Femur (tissue), 1 donor: ENCODE measurements at places on chromosomes 1 and 21.

DNA sequence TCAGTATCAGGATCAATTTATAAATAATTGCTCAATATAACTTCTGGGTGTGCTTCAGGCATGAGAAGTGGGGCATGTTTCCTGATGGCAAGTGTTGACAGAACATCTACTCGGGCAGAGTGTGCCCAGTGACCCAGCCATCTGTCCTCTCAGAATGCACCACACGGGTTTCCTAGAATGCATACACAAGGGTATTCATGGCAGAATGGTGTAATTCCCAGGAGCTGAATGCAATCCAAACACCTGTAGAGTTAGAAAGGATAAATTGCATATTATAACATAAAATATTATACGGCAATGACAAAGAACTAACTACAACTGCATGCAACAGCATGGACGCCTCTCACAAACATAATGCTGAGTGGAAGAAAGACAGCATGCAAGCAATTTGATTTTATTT, 391.9 kb downstream of the SIPA1L2 start:
- DNase-seq = no peak

- DNase-seq = no peak
Observed at GRCh38 chr1:80509965-80510522, 1290.7 kb upstream of the ADGRL2 start.

GRCh38 chr1:179016706-179017382, 8.8 kb upstream of the FAM20B start:
- peak; percentile 95 for DNase-seq

DNA sequence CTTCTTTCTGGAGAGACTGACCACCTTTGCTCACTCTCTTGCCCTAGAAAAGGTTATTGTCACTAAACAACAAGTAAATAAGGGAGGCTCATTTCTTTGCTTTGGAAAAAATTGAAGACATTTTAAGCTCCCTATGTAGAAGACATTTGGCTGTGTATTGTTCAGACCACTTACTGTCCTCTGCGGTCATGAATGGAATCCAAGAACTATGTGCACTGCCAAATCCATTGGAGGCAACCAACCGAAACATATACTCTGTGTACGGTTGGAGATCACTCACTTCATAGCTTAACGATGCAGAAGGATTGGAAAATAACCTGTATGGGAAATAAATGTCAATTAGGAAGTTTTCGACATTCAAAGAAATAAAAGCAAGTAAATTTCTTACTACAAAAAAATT, 332.8 kb downstream of the KCTD3 start:
- no peak for DNase-seq

GRCh38 chr1:77313491-77313890, 31.7 kb downstream of the AK5 start:
- no peak for DNase-seq

- no peak for DNase-seq
Observed at GRCh38 chr1:78075621-78076020, 29.9 kb downstream of the GIPC2 start.

GRCh38 chr1:27416387-27417111, 24.1 kb downstream of the GPR3 start:
- peak; percentile 44 for DNase-seq

DNA sequence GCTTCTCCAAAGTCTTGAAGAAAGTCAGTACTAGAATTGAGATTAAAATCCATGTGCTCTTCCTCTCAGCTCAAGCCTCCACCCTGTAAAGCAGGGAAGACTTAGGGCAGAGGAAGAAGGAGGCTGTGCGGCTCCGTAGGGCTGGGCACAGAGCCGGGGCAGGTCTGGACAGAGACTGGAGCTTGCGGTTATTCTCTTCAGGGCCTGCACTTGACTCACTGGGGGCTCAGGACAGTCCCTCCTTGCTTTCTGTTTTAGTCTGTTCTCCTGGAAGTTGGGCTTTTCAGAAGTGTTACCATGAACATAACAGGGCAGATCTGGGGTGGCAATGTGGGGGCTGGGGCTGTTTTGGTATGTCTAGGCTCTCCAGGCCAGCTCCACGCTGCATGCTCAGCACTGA, 21.6 kb upstream of the TRABD2B start:
- no peak for DNase-seq

DNA sequence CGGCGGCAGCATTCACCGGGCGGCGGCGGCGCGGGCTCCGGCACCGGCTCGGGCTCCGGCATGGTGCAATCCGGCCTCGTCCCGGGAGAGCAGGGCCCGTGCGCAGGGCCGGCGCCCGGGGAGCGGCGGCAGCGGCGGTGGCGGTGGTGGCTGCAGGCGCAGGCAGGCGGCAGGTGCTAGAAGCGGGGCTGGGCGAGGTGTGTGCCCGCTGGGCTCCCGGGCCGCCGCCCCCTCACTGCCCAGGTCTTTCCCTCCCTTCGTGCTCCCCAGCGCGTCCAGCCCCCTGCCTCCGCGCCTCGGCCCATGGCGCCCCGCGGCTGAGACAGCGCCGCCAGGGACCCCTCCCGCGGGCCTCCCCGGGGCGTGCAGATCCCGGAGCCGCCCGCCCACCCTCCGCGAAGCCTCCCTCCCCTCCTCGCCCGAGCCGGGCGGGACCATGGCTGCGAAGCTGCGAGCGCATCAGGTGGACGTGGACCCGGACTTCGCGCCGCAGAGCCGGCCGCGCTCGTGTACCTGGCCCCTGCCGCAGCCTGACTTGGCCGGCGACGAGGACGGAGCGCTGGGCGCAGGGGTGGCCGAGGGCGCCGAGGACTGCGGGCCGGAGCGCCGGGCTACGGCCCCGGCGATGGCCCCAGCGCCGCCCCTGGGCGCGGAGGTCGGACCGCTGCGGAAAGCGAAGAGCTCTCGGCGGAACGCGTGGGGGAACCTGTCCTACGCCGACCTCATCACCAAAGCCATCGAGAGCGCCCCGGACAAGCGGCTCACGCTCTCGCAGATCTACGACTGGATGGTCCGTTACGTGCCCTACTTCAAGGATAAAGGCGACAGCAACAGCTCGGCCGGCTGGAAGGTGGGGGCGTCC, 492 bp downstream of the FOXO6 start:
- peak; percentile 52 for DNase-seq

GRCh38 chr21:37537391-37537996, 170.9 kb downstream of the DYRK1A start:
- DNase-seq = no peak

DNA sequence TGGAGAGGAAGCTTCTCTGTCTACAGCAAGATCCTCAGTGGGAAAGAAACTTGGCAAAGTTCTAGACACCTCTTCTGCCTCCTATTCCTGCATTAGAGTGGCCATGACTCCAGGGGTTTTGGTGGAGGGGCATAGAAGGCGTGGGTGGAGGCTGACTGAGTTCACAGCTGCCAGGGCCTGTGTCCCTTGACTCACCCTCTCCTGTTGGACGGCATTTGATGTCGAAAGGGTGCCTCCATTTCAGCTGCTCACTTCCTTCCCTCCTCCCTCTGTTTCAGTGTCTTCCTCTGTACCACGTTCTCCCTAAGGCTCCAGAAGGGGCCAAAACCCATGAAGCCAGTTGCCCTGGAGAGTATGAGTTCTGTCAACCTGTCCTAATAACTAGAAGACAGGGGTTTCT, 632 bp downstream of the TMEM79 start:
- no peak for DNase-seq

DNA sequence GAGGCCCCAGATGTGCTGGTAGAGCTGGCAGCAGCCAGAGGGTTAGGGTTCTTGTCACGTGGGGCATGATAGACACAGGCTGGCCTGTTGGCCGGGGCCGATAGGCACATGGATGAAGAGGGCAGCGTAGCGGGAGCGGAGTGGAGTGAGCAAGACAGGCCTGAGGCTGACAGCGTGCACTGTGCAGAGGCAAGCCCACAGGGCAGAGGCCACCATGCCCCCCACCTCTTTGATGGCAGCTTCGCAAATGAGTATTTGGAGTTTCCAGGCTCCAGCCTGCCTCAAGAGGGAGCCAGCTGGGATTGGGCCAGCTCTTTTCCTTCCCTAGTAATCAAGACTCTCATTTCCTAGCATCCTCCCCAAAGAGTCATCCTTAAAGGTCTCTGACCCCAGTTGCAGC, 43.5 kb downstream of the TMCC2 start:
- no peak for DNase-seq

- DNase-seq = no peak
Observed at GRCh38 chr1:208071435-208072031, 160.6 kb upstream of the CD34 start.

- no peak for DNase-seq
Observed at GRCh38 chr1:155990005-155990739, 11.8 kb upstream of the ARHGEF2 start.
